ENCODE measurements at places on chromosomes 3 and 15.

DNA sequence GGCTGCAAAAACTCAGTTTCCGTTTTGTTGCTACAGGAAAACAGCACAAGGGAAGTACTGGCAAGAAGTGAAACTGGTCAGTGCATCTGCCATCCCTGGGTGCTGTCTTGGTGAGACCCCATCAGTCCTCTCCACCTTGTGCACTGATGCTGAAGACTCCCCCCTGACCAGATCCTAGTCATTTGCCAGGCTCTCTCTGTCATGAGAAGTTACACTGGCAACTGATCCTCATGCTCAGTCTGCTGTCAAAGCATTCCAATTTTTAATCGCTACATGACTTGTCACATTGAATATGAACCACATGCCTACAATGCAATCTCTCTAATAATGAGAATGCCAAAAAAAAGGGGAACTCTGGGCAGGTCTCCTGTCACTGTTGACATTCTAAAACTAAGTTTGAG lies 296.5 kb downstream of the ZIC1 start:
- no peak for DNase-seq

DNA sequence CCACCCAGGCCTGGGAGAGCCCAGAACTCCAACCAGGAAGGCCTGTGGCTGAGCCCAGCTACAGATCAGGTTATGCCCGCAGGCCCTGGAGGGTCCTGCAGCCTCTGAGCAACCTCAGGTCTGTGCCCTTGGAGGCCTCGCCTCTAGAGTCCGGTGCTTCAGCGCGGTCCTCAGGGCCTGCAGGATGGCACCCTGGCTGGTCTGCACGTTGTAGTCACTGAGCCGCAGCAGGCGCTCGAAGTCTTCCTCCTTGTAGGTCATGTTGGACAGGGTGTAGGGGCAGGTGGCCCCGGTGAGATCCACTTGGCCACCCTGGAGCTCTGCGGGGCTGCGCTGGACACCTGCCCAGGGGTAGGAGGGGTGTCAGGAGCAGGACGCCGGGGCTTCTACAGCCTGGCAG lies 25.8 kb downstream of the PLA2G4D start:
- DNase-seq, result no peak

- DNase-seq, result no peak
These were observed 153.9 kb downstream of the PDZRN3 start for GRCh38 chr3:73470860-73471259.

DNA sequence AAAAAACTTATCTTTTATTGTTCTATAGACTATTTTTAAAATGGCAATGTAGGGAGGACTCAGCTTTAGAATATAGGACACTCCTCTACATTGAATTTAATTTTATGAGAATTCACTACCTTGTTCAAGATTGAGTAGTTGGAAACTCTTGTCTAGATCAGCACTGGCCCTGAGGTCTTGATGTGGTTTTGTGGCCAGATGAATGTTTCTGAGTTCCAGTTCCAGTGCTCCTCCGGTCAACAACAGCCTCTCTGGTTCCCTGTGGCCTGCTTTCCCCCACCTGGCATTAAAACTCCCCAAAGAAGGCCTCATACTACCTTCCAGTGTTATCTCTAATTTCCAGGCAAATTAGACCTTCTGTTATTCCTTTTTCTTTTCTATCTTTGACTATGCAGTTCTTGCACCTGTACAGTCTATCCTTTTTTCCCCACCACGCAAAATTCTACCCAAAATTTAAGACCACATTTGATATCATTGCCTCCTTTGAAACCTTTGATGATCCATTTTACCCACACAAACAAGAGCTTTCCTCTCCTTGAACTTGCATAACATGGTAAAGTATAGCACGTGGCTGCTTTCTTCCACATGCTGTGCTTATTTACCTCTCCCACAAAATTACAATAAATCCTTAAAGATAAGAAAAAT lies 9.6 kb upstream of the ANP32A start:
- DNase-seq, result no peak

GRCh38 chr3:100210772-100211135 lies 50.0 kb upstream of the TBC1D23 start:
- peak; percentile 69 for DNase-seq

DNA sequence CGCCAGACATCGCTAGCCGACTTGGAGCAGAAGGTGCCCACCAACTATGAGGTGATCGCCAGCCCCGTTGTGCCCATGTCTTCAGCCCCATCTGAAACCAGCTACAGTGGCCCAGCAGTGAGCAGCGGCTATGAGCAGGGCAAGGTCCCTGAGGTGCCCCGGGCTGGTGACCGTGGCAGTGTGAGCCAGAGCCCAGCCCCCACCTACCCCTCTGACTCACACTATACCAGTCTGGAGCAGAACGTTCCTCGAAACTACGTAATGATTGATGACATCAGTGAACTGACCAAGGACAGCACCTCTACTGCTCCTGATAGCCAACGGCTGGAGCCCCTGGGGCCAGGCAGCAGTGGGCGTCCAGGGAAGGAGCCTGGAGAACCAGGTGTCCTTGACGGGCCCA lies 12.9 kb upstream of the APEH start:
- DNase-seq, result no peak

DNA sequence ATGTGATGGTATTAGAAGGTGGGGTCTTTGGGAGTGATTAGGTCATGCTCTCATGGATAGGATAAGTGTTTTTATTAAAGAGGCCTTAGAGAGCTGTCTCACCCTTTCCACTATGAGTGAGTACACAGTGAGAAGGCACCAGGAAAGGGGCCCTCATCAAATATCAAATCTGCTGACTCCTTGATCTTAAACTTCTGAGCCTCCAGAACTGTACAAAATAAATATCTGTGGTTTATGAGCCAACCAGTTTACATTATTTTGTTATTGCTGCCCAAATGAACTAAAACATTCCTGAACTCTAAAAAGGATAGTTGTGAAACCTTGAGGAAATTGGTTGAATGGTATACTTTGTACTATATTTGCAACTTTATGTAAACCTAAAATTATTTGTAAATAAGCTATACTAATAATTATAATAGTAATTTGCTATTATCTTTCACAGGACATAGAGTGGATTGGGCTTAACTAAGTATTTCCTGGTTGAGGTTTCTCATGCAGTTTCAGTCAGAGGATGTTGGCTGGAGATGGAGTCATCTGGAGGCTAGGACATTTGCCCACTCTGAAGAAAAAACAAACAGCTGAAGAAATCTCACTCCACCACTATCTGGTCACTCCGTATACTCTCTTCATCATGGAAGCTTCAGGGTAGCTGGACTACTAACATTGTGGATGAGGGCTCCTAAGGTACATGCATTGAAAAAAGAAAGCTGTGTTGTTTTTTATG lies 1068.6 kb upstream of the CADM2 start:
- no peak for DNase-seq

DNA sequence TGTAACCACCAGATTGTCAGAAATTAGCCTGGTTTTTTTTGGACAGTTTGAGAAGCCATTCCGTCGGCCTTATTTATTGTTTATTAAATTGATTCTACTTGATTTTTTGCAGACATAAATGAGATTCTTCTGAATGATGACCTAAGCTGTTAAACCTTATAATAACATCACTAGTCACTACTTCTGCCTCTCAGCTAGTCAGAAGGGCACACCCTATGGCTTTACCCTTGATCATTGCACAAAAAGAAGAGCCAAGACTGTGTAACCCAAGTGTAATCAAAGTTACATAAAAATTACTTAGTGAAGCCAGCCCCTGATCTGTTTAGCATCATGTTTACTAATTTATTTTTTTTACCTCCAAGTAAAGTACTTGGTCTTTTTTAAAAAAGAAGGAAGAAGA lies 64.3 kb downstream of the CHL1 start:
- no peak for DNase-seq

GRCh38 chr3:72720566-72720965 lies 127.7 kb downstream of the SHQ1 start:
- no peak for DNase-seq

GRCh38 chr3:4889896-4890295 lies 89.3 kb upstream of the BHLHE40 start:
- DNase-seq, result no peak

GRCh38 chr15:63258658-63259057 lies 18.7 kb upstream of the APH1B start:
- DNase-seq, result no peak

DNA sequence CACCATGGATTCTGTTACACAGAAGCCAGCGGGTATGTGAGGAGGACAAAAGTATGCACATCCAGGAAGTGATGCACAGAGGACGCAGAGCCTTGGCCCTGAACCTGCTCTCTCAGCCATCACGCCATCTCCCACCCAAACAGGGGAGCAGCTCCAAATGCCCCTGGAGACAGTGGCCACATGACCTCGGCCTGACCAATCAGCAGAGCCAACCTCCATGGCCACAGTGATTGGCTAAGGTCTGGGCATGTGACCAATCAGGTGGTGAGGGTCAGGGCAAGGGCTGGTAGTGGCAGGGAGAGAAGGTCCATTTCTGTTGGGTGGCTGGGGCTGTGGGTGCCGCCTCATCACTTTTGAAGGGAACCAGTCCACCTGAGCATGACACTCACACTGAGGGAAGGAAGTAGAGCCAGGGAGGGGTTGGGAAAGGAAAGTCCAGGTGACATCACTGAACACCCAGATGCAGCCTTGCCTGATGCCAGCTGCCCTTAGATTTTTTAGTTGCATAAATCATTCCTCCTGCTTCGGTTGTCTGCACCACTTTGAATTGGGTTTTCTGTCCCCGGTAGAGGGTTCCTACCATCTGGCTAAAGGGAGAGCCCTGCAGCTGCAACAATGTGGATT lies 70.3 kb upstream of the IQSEC1 start:
- DNase-seq, result no peak

- DNase-seq, result no peak
These were observed 129.2 kb upstream of the DPH6 start for GRCh38 chr15:35674873-35675781.

DNA sequence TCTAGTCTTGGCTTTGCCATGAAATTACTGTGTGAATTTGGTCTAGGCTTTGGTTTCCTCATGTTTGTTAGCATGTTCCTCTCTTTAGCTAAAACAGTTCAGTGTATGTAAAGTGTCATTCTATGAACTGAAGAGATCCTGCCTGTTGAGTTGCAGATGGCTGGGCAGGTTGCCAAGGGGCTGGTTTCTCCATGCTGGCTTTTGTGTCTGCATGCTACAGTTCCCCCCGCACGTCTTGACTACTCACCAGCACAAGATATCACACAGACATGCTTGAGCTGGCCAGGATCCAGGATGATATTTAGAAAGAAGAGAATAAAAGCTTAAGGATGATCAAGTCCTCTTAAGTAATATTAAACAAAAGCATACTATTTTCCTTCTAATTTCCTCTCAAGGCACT lies 90.2 kb downstream of the CERS3 start:
- DNase-seq, result peak; percentile 56

- no peak for DNase-seq
These were observed 16.1 kb upstream of the EXOG start for GRCh38 chr3:38480093-38480445.

GRCh38 chr3:153348457-153349107 lies 186.6 kb downstream of the RAP2B start:
- no peak for DNase-seq

GRCh38 chr15:80559761-80560160 lies 135.3 kb upstream of the ABHD17C start:
- no peak for DNase-seq

DNA sequence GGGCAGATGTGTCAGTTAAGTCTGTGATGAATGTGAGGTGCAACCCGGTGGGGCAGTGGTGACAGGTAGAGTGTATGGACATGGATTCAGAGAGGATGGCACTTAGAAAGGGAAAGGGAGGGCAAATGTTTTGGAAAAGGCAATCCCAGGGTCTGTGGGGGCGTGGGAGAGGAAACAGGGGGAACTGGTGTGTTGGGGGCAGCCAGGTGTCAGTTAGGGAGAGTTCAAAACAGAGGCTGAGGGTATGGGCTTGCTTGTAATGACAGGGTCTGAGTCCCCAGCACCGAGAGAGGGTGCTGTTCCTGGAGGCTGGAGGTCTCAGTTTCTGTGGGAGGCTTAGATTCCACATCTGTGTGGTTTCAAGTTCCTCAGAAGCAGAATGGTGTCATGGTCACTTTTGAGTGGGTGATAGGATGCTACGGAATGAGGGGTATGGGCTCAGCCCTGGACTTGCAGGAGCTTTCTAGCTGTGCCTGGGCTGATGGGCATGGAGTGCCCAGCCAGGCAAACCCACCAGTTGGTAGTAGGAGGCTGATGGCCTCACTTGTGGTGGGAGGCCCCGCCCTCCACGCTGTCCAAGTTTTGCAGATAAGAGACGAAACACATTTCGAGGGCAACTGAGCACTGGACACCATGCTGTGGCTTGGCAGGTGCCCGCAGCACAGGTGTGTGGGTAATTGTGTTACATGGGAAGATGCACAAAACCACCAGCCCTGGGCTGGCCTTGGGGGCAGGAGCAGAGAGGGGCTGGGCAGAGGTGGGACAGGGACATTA lies 209.4 kb downstream of the RPLP1 start:
- DNase-seq, result no peak

GRCh38 chr15:74234598-74234875 lies 1.6 kb upstream of the CCDC33 start:
- DNase-seq, result no peak

- no peak for DNase-seq
These were observed 44.0 kb downstream of the EIF4E3 start for GRCh38 chr3:71681224-71681668.

- DNase-seq, result no peak
These were observed 10.2 kb upstream of the TMEM45A start for GRCh38 chr3:100482176-100482575.

GRCh38 chr15:94119923-94120775 lies 111.2 kb upstream of the MCTP2 start:
- DNase-seq, result peak; percentile 75

DNA sequence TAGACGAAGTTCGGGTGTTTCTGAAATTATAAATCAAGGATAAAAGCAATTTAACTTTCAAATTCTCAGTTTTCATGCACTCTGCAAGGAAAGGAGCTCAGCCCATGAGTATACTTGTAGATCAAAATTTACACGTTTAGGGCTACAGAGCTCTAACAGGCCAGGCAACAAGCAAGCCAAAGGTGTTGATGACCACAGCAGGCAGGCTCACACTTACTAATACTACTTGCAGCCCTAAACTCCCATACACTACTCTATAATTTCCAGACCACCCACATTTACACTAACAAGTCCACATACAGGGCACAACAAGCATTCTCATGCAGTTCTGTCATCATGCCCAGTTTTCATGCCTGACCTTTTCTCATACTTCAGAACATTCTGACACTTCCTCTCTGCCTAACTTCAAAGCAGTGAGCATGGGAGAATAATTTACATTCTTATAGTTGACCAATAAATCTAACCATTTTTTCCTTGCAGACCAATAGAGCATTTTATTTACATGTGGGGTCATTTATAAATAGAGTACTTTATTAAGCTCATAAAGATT lies 124.7 kb upstream of the FRMD4B start:
- DNase-seq, result peak; percentile 25
